ENCODE measurements at places on chromosomes 7 and 10. TPM values are rescaled to one million over a fixed set of nuclear protein-coding genes. Genes with fewer than 3 reads are reported as not detected.
A peak's percentile ranks its signal among the peaks of the same experiment; 100 is the strongest.

Gene PDZD8
- polyA plus RNA-seq: 26.9 TPM

Gene LIPN
- not detected for polyA plus RNA-seq

Gene HKDC1
- polyA plus RNA-seq: 6.0 TPM

Gene INA
- 0.47 TPM for polyA plus RNA-seq

Gene PRPF18
- polyA plus RNA-seq: 26.4 TPM

Gene LRRC18
- 1.4 TPM for polyA plus RNA-seq

Gene ENTPD1
- 23.1 TPM for polyA plus RNA-seq

Gene HPSE2
- polyA plus RNA-seq: 19.3 TPM

Gene PI4K2A
- 13.9 TPM for polyA plus RNA-seq

Gene ASB13
- 10.0 TPM for polyA plus RNA-seq

Gene GNAT3
- polyA plus RNA-seq: not detected

Gene CPA2
- 0.24 TPM for polyA plus RNA-seq

Gene AASS
- polyA plus RNA-seq: 64.1 TPM

Gene CFAP58
- polyA plus RNA-seq: 2.2 TPM

Gene SEMA3A
- polyA plus RNA-seq: 32.5 TPM

Gene PAX4
- polyA plus RNA-seq: not detected

Gene LRIT1
- polyA plus RNA-seq: not detected

- no peak for DNase-seq
Observed at GRCh38 chr7:131797841-131798240, 241.4 kb upstream of the PODXL start.

GRCh38 chr7:32462977-32463376 is 27.2 kb downstream of the LSM5 start:
- DNase-seq: no peak

GRCh38 chr10:89649051-89649450 is 4.0 kb upstream of the PANK1 start:
- no peak for DNase-seq

GRCh38 chr7:136326045-136326609 is 349.0 kb upstream of the MTPN start:
- DNase-seq: no peak

- no peak for DNase-seq
Observed at GRCh38 chr7:157310676-157311185, 26.1 kb upstream of the DNAJB6 start.

- DNase-seq: no peak
Observed at GRCh38 chr10:66337211-66337610, 588.6 kb upstream of the LRRTM3 start.

DNA sequence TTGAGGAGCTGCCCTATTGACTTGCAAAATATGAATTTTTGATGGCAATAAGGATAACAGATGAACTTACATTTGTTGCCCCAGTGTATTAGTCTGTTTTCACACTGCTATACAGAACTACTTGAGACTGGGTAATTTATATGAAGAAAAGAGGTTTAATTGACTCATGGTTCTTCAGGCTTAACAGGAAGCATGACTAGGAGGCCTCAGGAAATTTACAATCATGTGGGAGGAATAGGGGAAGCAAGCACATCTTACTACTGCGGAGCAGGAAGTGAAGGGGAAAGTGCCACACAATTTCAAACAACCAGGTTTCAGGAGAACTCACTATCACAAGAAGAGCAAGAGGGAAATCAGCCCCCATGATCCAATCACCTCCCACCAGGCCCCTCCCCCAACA is 57.9 kb downstream of the ZNF22 start:
- no peak for DNase-seq

DNA sequence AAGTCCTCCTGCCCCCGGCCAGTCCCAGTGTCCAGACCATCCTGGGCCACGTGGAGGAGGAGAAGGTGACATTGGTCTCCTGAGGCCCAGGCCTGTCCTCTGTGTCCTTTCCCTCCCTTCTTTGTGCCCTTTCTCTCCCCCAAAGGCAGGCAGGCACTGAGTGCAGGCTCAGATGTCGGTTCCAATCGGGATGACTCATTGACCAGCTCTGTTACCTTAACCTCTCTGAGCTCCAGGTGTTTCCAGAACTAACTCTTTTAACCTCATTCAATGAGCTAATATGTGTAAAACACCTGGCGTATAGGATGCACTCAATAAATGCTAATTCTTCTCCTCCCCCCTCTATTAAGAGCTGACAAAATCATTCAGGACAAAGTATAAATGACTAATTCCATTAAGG is 25.7 kb downstream of the MACROH2A2 start:
- DNase-seq: no peak

- no peak for DNase-seq
Observed at GRCh38 chr7:780516-780915, 51.8 kb upstream of the SUN1 start.

DNA sequence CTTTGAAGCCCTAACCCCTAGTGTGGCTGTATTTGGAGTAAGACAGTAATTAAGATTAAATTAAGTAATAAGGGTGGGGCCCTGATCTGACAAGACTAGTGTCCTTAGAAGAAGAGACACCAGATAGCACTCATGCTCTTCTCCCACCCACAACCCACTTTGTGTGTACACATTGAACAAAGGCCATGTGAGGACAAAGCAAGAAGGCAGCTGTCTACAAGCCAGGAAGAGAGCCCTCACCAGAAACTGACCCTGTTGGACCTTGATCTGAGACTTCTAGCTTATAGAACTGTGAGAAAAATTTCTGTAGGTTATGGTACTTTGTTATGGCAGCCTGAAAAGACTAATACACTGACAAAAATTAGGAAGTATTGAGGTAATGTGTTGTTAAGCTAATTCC is 59.8 kb downstream of the ZFAND4 start:
- DNase-seq: no peak

- DNase-seq: no peak
Observed at GRCh38 chr10:62964026-62964425, 147.9 kb upstream of the EGR2 start.

GRCh38 chr10:60309371-60309770 is 80.3 kb downstream of the ANK3 start:
- no peak for DNase-seq

DNA sequence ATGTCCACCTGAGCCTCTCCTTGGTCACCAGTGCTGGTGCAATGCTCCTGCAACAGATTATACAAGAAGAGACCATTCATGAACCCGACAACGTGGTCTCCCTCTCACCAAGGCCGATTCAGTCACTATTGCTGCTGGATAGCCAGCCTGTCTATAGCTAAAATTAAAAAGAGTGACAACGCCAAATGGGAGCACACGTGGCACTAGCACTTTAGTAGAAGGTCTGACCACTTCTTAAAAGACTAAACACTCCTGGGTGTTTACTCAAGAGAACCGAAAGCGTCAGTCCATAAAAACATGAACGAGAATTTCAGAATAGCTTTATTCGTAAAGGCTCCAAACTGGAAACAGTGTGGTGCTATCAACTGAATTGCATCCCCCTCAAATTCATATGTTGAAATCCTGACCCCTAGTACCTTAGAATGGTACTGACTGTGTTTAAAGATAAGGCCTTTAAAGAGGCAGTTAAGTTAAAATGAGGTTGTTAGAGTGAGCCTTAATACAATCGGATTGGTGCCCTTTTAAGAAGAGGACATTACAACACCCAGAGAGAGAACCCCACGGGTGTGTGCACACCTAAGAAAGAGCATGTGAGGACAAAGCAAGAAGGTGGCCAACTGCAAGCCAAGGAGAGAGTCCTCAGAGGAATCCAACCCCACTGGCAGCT is 4.4 kb upstream of the GALNTL5 start:
- no peak for DNase-seq

GRCh38 chr7:92343714-92344113 is 97.9 kb downstream of the ANKIB1 start:
- no peak for DNase-seq

DNA sequence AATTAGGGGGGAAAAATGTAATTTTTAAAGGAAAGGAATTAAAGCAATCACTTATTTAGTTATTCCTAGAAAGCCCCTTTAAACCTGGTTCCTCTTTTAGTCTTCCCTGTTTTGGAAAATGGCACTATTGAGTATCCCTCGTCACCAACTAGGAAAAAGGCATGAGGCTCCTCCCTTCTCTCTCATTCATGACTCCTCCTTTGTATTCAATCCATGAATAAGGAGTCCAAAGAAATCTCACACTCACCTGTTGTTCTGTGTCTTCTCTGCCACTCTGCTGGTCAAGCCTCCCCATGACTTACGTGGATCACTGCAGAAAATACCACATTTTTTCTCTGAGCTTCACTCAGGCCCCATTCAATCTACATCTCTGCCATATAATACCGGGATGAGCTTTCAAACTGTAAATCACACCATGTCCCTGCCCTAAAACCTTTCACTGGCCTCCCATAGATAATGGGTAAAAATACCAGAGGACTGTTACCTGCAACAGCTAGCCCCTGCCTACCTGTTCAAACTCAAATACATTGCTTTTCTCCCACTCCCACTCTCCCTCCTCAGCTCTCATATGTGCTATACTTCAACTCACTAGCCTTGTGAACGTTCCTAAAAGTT is 5.5 kb upstream of the VWDE start:
- DNase-seq: no peak

GRCh38 chr10:125880719-125881118 is 373 bp downstream of the DHX32 start:
- DNase-seq: no peak

- peak; percentile 76 for DNase-seq
Observed at GRCh38 chr7:151248346-151249033, at the start of gene SMARCD3. Gene SMARCD3, minus strand, starts transcription at chr7:151248694. Its CDS starts 132 bp downstream, at chr7:151248562.

- no peak for DNase-seq
Observed at GRCh38 chr7:39509912-39510311, 56.3 kb upstream of the YAE1 start.

DNA sequence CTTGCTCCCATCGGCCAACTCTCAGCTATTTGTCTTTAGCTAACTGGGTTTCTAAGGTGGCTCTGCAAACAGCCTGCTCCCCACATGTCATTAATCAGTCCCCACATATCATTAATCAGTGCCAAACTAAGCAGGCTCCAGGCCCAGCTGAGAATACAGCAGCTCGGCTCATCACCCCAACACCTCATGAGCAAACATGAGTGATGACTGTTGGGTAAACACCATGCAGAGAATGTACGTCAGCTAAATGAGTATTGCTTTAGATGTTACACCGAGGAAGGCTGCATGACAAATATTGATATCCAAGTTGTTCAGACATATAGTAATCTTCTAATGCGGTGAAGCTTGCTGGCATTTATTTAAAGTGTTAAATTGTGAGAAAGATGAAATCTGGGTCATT is 187.5 kb upstream of the AOAH start:
- DNase-seq: no peak

DNA sequence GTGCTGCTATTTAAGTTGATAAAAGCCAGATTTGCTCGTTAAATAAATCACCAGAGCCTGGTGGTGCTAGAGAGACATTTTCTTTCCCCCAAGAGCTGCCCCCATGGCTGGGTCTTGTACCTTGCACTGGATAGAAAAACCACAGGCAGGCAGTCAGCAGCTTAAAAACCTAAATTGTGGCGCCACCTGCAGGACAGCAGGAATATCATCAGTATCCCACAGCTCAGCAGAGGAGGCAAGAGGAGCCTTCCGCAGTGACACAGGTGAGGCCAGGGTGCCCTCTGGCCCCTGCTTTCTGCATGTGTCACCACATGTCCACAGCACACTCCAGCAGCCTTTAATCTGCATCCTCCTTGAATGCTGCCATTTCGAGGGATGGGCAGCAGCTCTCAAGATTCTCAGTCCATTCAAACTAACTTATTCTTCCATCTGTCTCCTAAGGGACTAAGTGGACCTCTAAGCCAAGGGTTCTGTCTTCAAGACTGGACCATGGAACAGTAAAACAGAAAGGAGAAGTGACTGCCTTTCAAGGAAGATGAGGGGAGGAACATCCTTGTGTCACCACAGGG is 4.5 kb upstream of the PLXNA4 start:
- peak; percentile 86 for DNase-seq

DNA sequence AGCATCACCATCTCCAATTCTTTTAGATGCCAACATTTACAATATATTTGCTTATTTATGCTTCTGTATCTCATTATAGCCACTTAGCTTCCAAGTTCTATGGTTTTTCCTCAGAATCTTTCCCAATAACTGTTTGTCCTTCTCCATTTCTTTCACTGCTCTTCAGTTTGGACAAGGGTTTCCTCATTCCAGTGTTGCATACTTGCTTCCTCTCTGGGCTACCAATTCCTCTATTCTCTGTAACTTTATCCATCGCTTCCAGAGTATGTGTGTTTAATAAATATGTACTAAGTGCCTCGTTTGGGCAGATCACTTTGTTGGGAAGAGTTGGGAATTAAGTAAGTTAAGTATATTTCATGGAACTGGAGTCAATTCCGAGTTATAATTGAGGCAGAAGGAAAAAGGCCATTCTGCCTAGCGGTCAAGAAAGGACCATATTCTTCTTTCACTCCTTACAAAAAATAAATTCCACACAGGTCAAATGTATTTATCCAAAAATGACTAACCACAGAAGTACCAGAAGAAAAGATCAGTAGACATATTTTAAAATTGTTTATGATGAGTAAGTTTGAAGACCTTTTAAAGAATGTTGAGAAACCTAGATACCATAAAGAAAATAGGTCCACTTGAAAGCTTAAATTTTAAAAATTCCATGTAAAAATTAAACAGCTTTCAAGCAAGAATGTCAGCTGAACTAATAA is 10.8 kb downstream of the STAMBPL1 start:
- DNase-seq: no peak

- no peak for DNase-seq
Observed at GRCh38 chr10:132149271-132149670, 37.5 kb upstream of the DPYSL4 start.

GRCh38 chr10:86344714-86345161 is 21.9 kb downstream of the GRID1 start:
- DNase-seq: no peak

- DNase-seq: no peak
Observed at GRCh38 chr7:4820405-4820966, 41.3 kb downstream of the PAPOLB start.

DNA sequence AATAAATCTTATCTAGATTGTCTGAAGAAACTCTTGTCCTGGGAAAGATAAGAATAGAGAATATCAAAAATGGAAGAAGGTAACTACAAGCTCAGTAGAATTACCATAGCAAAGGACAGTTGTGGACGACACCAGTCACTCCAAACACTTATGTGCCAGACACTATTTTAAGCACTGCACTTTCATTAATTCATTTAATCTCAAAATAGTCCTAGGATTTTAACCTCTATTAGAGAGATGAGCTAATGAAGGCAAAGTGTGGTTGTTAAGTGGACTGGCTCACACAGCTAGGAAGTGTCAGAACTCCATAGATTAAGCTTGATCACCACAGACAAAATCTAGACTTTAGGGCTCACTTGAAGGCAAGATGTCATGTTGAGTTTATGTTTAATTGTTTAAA is 168.9 kb downstream of the CDC14C start:
- DNase-seq: no peak

DNA sequence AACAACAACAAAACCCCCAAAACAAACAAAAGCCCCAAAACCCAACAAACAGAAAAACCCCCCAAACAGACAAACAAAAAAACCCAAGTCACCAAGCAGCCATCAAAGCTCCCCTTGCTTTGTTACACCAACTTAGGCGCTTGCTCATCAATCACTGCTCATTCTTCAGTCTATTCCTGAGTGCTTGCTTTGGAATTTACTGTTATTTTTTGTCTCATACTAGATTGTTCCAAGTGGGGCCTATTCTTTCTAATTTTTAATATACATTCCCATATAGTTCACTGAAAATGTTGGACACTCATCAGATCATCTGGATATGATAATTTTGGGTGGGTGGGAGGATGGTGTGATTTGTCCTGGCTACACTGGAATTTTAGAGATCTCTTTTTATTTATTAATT is 126.0 kb upstream of the JCAD start:
- no peak for DNase-seq

GRCh38 chr7:68192941-68193340 is 1196.3 kb downstream of the TYW1 start:
- DNase-seq: no peak

GRCh38 chr7:35467456-35467978 is 213.6 kb upstream of the TBX20 start:
- DNase-seq: no peak

Measured in left lung (tissue), 14 donors.